ENCODE measurements at places on chromosomes 12 and 14. TPM values are rescaled to one million over a fixed set of nuclear protein-coding genes. Genes with fewer than 3 reads are reported as not detected.

TCHP gene
- 25.0 TPM for total RNA-seq

SLC35F4 gene
- not detected for total RNA-seq

NANOG gene
- 0.62 TPM for total RNA-seq

PKP2 gene
- total RNA-seq, result 2.2 TPM

NXPH4 gene
- 2.1 TPM for total RNA-seq

DNA sequence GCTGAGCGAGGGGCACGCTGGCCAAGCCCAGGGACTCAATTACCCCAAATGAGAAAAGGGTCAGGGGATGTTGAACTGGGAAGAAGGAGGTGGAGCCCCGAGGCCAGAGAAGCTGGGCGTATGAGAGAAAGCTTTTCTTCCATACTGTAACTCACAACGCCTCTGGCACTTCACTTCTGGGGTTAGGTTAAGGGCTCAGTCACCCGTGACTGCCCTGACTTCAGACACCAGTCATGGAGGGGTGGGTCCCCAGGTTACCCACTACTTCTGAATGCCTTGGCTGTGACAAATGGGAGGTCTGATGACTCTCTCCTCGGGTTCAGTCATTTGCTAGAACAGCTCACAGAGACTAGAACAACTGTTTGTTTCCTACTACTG lies 5.5 kb upstream of the GPR132 start:
- no peak overlapping the region for H3K4me3 ChIP-seq
- no peaks in the 10 kb centered on the region for H3K27me3 ChIP-seq

DNA sequence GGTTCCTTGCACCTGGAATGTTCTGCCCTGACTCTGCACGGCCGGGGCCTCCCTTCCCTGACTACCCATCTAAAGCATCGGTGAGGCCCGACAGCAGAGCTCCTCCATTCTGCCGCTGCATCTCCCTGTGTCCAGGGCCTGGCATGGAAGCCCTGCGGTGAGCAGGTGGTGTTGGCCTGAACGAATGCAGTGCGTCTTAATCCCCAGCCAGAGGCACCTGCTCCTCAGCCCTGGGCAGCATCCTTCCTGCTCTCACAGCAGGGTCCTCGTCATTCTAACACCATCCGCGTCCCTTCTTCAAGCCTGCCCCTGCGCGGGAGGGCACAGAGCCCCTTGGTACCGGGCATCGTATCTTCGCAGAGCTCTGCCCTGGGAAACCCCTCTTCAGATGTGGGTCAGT lies 15.4 kb downstream of the BEGAIN start:
- no peak overlapping the region for H3K4me3 ChIP-seq
- H3K27ac ChIP-seq, result no peak overlapping the region
- DNase-seq, result no peak
- H3K27me3 ChIP-seq, result no peaks in the 10 kb centered on the region

DNA sequence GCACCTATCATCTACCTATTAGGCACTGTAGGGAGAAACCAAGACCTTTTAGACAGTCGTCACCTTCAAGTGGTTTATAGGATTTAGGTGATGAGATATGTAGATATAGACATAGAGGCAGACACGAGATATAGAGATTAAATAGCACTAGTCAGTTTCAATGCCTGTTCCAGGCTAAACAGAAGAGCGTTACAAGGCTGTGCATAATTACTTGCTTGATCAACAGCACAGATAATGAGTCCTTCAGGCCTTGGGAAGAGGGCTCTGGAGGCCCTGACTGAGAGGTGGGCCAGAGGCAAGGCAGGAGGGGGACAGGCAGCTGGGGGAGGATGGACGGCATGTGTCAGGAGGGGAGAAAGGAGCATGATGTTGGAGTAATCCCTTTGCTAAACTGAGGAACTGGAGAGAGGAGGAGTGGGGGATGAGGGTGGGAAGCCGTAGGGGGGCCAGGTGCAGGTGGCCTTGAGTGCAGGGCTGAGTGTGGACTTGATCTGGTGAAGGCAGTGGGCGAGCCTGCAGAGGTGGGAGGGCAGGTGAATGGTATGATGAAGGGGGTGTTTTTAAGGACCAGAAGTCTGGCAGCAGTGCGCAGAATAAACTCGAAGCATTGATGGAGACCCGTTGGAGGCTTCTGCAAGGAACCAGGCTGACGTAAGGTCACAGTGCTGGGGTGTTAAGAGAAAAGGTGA lies 43.9 kb upstream of the ATP23 start:
- H3K36me3 ChIP-seq, result no peaks in the 10 kb centered on the region
- peaks cover 57% of the 10 kb centered on the region for H3K4me1 ChIP-seq
- no peaks in the 10 kb centered on the region for H3K27me3 ChIP-seq
- peak overlapping the region; percentile 97 for H3K27ac ChIP-seq
- DNase-seq, result no peak

- H3K36me3 ChIP-seq, result no peaks in the 10 kb centered on the region
- DNase-seq, result no peak
- peaks cover 12% of the 10 kb centered on the region for H3K4me1 ChIP-seq
- no peak overlapping the region for H3K27ac ChIP-seq
- no peaks in the 10 kb centered on the region for H3K27me3 ChIP-seq
These were observed 93.7 kb downstream of the SAMD4A start for GRCh38 chr14:54660604-54661111.

DNA sequence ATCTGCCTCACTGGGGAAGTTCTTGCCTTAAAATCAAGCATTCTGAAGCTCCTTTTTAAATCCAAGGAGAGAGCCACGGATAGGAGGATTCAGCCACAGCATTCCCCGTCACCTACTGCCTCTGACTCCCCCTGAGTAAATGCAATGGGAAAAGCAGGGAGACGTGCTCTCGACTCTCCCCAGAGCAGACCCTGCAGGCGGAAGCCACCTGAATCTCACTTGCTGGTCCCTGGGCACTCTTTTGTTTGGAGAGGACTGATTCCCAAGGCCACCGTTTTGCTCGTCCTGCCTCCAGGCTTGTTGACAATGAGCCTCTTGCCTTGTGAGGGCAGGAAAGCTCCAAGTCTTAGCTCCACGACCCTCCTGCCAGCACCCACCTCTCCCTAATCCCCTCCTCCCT lies 204.5 kb downstream of the SLC15A4 start:
- H3K4me1 ChIP-seq, result no peaks in the 10 kb centered on the region
- DNase-seq, result no peak
- no peak overlapping the region for H3K4me3 ChIP-seq
- no peaks in the 10 kb centered on the region for H3K27me3 ChIP-seq

DNA sequence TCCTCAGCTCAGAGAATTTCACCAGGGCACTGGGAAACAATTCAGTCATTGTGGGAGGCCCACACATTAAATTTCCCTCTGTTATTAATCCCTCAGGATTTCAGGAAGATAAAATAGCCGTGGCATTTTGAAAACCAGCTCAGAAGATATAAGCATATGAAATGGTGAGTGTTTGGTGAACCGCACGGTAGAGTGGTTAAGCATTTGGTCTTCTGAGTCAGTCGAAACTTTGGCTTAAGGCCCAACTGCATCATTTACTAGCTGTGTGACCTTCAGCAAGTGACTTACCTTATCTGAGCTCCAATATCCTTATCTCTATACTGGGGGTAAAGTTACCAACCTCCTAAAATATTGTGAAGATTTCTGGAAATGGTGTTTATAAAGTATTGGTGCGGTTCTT lies 5.2 kb upstream of the VRK1 start:
- no peaks in the 10 kb centered on the region for H3K27me3 ChIP-seq
- no peaks in the 10 kb centered on the region for H3K36me3 ChIP-seq
- H3K4me1 ChIP-seq, result no peaks in the 10 kb centered on the region
- H3K4me3 ChIP-seq, result no peak overlapping the region
- DNase-seq, result no peak

- no peak overlapping the region for H3K27ac ChIP-seq
- 0 out of 2 replicates have a peak, but pooled peaks cover 2% of the 10 kb centered on the region for H3K4me1 ChIP-seq
- no peaks in the 10 kb centered on the region for H3K27me3 ChIP-seq
- no peaks in the 10 kb centered on the region for H3K36me3 ChIP-seq
- H3K4me3 ChIP-seq, result no peak overlapping the region
These were observed 24.1 kb upstream of the ATP2A2 start for GRCh38 chr12:110256780-110257431.

DNA sequence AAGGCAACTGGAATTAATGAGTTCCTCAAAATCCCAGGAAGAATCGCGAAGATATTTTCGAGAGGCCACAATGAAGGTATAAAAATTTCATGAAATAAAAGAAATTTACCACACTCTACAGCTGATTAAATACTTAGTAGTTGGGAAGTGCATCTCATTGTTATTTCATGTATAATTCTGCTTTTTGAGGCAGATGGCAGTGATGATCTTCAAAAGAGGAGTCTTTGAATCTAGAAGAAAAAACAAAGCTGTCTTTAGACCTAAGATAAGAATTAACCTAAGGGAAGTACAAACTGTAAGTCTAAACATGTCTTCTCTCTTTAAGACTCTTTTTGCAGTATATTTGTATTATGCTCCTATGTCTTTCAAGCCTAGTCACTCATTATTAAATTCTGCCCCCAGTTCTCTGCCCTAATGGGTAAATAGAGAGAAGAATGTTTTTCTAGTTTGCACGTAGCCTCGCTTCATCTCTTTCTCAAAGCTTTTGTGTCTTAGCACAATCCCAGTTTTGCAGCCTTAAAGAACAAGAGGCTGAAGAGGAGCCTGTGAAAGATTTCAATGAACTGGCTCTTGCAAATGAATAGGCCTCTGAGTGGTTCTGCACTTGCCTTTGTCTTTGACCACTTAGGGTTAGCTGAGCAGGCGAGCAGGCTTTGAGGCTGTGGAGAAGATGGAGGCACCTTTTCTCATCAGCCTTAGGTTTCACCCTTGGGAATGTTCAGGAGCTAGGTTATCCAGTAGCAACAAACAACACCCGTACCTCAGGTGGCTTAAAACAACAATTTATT lies 32.7 kb downstream of the CFAP54 start:
- DNase-seq, result no peak
- no peak overlapping the region for H3K4me3 ChIP-seq
- no peaks in the 10 kb centered on the region for H3K4me1 ChIP-seq

DNA sequence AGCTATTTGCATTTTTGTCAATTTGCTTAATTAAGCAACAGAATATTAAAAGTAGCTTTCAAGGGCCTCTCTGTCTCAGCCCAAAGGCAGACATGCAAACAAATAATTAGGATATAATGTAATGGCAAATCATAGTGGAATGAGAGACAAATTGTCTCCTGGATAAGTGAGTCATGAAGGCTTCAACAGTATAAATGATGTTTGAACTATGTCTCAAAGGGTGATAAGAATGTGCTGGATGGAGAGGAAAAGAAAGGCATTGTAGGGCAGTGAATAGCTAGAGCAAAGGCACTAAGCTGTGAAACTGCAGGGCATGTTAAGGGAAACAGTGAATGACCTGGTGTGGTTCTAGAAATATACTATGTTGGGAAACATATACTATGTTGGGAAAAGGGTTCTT lies 53.5 kb upstream of the PPP1R12A start:
- H3K36me3 ChIP-seq, result no peaks in the 10 kb centered on the region
- no peak for DNase-seq
- H3K4me3 ChIP-seq, result no peak overlapping the region
- no peaks in the 10 kb centered on the region for H3K4me1 ChIP-seq

GRCh38 chr12:105613887-105614286 lies 283.4 kb downstream of the C12orf75 start:
- H3K4me3 ChIP-seq, result no peak overlapping the region
- no peaks in the 10 kb centered on the region for H3K4me1 ChIP-seq
- H3K27me3 ChIP-seq, result no peaks in the 10 kb centered on the region
- DNase-seq, result no peak

- H3K4me3 ChIP-seq, result no peak overlapping the region
- no peak for DNase-seq
- peaks cover 52% of the 10 kb centered on the region for H3K4me1 ChIP-seq
- no peaks in the 10 kb centered on the region for H3K27me3 ChIP-seq
- H3K36me3 ChIP-seq, result no peaks in the 10 kb centered on the region
- peak overlapping the region; percentile 99 for H3K27ac ChIP-seq
These were observed 45.4 kb downstream of the PHLDA1 start for GRCh38 chr12:75986001-75986746.

- H3K36me3 ChIP-seq, result no peaks in the 10 kb centered on the region
- no peak for DNase-seq
- peaks cover 19% of the 10 kb centered on the region for H3K4me1 ChIP-seq
- peak overlapping the region; percentile 82 for H3K27ac ChIP-seq
These were observed 17.4 kb downstream of the BEGAIN start for GRCh38 chr14:100569734-100570286.

DNA sequence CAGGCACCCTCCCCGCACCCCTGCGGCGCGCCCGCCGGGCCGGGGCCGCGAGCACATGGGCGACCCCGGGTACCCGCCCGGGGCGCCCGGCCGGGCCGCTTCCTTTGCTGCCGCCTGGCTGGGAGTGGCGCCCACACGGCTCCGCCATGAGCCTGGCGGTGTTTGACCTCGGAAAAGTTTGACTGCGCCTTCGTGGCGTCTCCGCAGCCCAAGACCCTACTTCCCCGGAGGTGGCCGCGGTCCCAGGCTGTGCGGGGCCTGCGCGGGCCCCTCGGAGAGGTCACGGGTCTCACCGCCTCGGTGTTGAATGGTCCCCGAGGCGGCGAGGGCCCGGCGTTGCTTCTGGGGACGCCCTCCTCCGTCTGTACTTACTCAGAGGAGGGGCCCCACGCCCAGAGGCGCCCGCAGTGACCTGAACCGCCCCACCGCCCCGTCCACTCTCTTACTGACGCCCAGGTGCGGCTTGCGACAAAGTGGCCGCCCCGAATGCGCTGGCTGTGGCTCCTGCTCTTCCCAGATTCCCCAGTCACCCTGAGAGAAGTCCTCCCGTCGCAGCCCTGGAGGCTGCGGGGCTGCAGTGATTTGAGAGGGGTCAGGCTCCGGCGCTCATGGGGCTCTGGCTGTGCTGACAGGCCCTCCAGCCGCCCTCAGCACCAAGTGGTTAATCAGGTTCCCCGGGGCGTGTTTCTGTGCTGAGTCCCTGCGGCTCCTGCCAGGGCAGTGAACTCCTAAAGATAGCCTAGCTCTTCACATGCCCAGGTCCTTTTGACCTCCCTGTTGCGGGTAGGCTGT lies 5.8 kb downstream of the KMT5A start:
- no peak for DNase-seq
- H3K4me3 ChIP-seq, result peak overlapping the region; percentile 50
- peaks cover 18% of the 10 kb centered on the region for H3K4me1 ChIP-seq
- peak overlapping the region; percentile 63 for H3K27ac ChIP-seq
- H3K36me3 ChIP-seq, result peaks cover 10% of the 10 kb centered on the region

GRCh38 chr12:47396902-47397663 lies 308.7 kb downstream of the RPAP3 start:
- no peaks in the 10 kb centered on the region for H3K36me3 ChIP-seq
- no peak overlapping the region for H3K27ac ChIP-seq
- no peak overlapping the region for H3K4me3 ChIP-seq
- no peaks in the 10 kb centered on the region for H3K4me1 ChIP-seq

DNA sequence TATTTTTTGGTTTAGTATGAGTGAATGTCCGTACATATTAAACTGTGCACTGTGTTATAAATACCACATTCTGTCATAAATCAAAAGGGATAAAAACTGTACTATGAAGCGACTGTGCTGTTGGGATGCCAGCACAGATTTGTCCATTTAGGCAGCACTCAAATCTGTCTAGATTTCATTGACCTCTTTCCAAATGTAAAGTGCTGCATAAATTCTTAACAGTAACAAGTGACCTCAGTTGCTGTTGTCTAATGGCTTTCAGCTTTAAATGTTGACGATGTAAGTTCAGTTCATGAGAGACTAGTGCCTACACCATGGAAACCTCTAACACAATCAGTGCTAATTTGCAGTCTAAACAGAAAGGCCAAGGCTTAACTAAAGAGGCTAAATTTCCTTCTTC lies 531.4 kb upstream of the LMO3 start:
- no peak for DNase-seq
- H3K4me1 ChIP-seq, result no peaks in the 10 kb centered on the region
- no peak overlapping the region for H3K4me3 ChIP-seq
- no peaks in the 10 kb centered on the region for H3K36me3 ChIP-seq

- H3K27ac ChIP-seq, result no peak overlapping the region
- H3K4me1 ChIP-seq, result no peaks in the 10 kb centered on the region
- H3K4me3 ChIP-seq, result no peak overlapping the region
- no peak for DNase-seq
These were observed 140.1 kb downstream of the C12orf75 start for GRCh38 chr12:105470601-105471000.
